CD8-positive, alpha-beta T cell (primary cell): ENCODE measurements at places on chromosomes 3 and 15.

- DNase-seq = no peak
Observed at GRCh38 chr3:17081520-17081919, 196.8 kb downstream of the PLCL2 start.

DNA sequence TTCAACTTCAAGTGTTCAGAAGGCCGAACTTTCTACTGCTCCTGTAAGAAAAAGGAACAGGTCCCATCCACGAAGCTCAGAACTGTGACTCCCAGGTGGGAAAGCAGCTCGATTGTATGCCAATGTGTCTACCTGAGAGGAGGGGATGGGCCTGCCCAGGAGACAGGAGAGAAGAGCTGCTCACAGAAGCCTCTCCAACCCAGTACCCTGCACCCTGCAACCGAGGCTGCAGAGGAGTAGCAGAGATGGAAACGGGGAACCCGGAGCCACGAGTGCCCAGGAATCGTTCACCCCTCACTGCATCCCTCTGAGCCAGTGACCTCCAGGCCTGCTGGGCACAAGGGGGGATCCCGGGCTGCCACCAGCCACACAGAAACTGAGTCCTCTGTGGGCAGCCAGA is 86.5 kb upstream of the PRR23E start:
- DNase-seq = no peak

GRCh38 chr3:194736896-194737600 is 51.4 kb downstream of the FAM43A start:
- no peak for DNase-seq

DNA sequence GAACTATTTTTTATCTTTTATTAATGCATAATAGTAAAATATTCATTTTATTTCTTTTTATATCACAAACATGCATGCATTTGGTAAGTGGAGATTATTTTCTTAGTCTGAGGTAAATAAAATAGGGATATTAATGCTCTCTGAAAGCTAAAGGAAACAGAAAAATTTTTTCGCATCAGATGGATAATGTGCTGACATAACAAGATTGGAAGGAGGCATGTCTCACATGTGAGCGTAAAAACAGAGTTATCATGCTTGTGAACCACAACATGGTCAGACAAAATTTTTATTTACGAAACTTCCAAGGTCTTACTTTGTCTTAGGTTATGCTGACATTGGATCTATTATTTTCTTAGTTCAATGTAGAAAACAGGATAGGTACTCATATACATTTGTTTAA is 166.1 kb downstream of the SPATA16 start:
- DNase-seq = no peak

DNA sequence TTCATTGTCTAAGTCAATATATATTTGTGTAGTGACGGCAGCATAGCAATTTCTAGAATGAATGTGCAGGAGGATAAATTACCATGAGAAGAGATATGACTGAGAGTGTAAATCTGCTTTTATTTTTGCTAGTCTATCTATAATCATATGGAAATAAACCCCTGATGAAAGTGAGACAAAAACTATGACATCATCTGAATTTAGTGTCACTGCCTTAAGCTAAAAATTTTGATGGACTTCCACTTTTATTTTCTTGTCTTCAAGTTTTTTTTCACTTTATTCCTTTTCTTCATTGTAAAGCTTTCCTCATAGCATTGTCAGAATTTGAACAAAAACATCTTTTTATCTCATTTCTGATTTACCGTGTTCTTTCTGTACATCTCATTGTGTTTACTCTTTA is 242.0 kb downstream of the CHST2 start:
- no peak for DNase-seq
